Right kidney (tissue), 9 donors: ENCODE measurements at places on chromosomes 6 and 20.

DNA sequence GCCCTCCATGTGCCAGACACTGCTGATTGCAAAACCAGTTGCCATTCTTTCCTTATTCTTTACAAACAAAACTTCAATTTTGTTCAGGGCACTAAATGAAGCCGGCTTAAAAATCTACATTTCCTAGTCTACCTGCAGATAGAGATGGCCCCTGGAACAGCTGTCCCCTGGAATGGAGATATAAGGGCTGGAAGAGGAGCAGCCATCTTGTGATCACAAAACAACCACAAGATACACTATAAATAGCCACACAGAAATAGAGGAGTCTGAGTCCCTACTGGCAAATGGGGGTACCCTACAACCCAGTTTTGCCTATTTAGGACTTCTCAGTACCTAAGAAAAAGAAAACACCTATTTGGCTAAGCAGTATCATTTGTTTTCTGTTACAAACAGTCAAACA, 115.9 kb upstream of the BEND6 start:
- DNase-seq = no peak

DNA sequence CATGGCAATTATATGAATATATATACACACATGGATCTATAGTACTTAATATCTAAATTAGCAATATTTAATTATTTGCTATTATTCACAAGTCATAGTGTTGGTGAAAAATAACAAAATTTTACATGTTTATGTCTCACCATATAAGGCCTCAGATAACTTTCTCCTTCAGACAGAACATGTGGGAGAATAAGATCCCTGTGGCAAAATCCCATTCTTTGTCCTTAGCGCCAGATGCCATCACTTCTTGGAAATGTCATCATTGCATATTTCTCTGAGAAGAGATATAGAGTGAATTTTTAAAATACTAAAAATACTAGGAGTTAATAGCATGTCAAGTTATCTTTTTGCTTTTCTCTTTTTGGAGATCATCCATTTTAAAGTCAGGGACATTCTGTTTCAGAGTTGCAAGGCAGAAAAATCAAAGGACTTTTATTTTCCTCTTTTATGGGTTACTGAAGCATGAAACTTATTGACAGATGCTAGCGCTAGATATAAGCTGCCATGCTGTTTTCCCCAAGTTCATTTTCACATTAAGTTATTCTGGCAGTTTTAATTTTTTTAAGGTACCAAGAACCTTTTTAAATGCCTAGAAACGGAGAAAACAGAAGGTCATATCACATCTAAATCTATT, 30.4 kb upstream of the STXBP5 start:
- DNase-seq = no peak

- DNase-seq = peak; percentile 86
Observed at GRCh38 chr6:68634726-68635411, at the start of gene ADGRB3. ADGRB3 (plus strand) TSS chr6:68635282; CDS start chr6:68638676, 3,394 bp downstream.

DNA sequence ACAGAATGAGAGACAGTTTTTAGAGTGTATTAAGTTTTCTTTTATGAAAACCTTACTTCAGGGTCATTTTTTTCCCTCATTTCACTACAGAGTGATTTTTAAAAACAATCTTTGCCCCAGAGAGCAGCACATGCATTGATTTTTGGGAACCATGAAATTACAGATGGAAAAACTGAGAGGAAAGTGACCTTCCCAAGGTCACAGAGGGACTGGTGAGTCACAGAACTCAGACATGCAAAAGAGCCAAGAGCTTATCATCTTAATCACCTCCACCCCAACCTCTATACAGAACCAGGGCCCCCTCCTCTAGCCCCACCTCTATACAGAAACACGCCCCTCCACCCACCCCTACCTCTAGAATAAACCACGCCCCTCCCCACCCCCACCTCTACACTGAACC, 10.7 kb downstream of the PXMP4 start:
- DNase-seq = no peak

DNA sequence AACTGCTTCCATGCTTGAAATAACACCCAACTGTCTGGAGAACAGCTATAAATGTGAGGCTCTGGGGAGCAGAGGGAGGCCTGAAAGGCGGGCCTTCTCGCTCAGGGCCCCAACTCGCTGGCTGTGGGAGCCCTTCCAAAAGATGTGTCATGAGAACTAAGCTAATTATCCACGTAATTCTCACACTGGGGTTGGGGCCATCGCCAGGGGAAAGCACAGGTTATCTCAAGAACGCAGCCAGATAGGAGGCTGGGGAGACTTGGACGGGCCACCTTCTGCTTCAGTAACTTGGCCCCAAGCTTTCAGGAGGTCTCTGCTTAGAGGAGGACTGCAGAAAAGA, 1.6 kb downstream of the PXDC1 start:
- peak; percentile 54 for DNase-seq

GRCh38 chr20:57977141-57977540, 251.3 kb downstream of the ANKRD60 start:
- DNase-seq = no peak

GRCh38 chr20:46273717-46274116, 34.6 kb downstream of the CDH22 start:
- DNase-seq = no peak

DNA sequence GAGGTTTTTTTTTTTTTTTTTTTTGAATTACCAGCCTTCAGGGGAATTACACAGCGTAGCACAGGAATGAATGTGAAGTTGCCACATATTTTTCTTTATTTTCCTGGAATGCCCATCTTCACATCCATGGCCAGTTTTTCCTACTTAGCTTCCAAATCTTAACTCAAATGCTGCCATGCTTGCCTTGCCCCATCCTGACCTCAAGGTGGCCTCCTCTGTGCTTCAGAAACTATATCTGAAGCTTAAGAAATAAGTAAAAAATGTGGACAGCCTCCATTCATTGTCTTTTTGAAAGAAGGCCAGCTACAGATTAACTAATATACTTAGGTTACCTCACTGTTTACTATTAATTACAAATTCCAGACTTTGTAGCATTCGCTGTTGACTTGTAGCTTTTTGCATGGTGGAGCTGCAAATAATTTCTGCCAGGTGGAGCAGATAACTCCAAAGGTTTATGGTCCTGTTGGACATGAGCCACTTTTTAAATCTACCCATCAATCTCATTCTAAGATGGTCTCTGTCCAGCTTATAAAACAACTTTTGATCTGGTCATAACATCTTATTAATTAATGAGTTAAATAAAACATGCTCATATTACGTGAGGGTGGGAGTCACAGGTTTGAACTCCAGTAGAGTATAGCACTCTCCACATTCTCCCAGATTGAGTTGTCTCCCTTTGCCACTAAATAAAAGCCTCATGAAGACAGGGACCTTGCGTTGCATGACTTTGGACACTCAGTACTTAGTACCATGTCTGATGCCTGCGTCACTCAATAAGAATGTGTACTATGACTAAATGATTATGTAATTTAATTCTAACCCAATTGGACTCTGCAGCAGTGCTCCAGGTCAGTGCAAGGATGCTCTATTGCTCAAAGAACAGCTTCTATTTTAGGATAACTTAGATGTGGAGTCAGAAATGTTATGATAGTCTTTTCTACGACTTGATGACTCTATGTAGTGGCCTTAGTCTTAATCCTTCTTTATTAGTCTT, 678.6 kb upstream of the CITED2 start:
- no peak for DNase-seq

DNA sequence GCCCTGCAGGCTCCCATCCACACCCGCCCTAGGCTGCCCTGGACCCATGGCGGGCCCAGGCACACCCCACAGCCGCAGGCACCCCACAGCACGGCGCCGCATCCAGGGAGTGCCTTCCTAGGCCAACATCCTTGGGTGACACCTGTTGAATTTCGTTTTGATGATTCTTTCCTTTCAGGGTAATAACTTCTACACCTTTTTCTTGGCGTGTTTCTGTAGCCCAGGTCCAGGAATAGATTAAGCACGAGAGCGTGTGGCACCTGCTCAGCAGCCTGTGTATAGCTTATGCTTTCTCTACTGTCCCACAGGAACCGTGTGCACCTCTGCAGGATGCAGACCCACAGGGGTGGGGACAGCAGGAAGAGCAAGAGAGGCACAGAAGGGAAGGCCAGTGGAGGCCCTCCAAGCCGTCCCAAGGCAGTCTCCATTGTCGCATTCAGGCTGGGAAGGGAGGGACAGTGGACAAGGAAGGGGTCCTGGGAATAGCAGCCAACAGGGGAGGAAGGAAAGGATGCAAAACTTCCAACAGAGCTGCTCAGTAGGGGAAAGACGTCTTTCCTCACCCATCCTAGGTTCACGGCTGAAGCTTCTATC, 118.1 kb upstream of the AFDN start:
- no peak for DNase-seq

- DNase-seq = no peak
Observed at GRCh38 chr6:166019214-166019613, 148.4 kb downstream of the TBXT start.

DNA sequence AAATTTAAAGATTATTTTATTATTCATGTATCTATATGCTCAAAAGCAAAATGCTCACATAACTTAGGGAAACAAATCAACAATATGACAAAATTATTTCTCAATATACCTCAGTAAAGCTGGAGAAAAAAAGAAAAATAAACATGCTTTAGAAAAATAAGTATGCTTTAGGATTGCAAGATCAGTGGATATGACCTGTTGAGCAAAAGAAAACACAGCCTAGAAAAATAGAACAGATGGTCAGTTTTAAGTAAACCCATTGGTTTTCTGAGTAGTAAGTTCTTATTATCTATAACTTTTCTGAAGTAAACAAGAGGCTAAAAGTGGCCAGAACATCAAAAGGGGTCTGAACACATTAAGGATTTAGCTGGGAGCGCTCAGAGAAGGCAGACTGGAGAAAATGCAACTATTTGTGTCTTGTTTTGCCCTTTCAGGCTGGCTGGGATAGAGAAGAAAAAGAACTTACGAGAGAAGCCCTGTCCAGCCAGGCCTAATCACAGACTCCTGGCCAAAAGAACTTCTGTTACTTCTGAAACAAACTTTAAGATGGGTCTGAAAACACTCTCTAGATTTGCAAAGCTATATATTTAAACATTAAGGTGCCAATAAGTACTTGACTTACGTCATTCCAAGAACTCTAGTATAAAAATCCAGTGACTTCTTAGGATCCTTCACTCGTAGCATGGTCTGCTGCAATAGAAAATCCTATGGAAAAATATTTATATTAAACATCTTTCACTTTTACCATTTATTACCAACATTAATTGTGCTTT, 16.5 kb downstream of the GLO1 start:
- no peak for DNase-seq

- no peak for DNase-seq
Observed at GRCh38 chr6:16705081-16705993, 55.9 kb downstream of the ATXN1 start.

GRCh38 chr20:54433636-54434035, 41.8 kb upstream of the DOK5 start:
- no peak for DNase-seq

DNA sequence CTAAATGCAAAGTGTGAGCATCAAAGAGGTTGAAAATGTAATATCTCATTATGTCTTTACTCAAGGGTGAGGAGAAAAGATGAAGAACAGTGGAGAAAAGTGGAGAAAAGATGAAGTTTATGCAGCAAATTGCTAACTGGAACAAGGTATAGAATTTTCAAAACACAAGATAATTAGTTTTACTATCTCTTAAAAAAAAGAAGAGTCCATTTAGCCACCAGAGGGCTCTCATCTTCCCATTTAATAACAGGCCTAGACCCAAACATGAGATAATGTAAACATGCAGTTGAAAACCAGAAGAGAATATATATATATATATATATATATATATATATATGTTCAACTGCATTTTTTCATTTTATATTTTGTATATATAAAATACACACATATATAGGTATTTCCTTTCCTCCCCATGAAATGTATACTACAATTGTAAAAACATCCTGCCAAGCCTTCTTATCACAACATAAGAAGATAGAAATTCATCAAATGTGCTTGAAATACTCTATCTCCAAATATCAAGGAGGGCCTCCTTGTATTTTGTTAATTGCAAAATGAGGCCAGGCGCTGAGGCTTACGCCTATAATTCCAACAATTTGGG, 78.4 kb downstream of the ADTRP start:
- no peak for DNase-seq

GRCh38 chr20:51310216-51310615, 232.3 kb downstream of the NFATC2 start:
- no peak for DNase-seq

GRCh38 chr6:100664274-100665040, 199.7 kb upstream of the SIM1 start:
- DNase-seq = no peak

GRCh38 chr6:131966443-131966842, 15.3 kb upstream of the CCN2 start:
- no peak for DNase-seq

GRCh38 chr6:134634466-134634865, 315.4 kb downstream of the ALDH8A1 start:
- no peak for DNase-seq

DNA sequence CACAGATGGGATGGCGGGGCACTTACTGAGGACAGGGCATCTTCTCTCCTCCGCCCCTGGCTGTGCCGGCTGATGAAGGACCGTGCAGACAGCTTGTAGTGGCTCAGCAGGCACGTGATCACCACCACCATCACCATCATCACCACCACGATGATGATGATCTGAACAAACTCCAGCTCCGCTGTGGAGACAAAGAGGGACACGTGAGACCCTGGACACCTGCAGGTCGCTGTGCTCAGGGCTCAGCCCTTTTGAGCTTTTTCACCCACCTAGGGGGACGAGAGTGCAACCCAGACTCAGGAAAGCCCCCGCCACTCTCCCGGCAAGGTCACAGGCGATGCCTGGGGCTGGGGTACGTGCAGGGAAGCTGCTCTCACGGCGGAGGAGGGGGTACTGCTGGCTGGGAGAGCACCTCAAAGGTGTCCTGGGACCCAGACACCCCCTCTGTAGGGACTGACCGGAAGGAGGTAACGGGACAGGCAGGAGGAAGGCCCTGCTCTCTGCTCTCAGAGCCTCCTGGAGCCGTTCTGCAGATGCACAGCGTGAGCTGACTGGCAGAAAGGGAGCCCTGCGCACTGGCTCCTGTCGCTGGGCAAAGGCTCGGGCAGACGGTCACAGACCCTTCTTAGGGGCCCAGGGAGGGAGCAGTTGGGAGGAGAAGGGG, 39.4 kb upstream of the ZBP1 start:
- DNase-seq = no peak

GRCh38 chr6:122780114-122780513, 598 bp downstream of the FABP7 start:
- DNase-seq = no peak

DNA sequence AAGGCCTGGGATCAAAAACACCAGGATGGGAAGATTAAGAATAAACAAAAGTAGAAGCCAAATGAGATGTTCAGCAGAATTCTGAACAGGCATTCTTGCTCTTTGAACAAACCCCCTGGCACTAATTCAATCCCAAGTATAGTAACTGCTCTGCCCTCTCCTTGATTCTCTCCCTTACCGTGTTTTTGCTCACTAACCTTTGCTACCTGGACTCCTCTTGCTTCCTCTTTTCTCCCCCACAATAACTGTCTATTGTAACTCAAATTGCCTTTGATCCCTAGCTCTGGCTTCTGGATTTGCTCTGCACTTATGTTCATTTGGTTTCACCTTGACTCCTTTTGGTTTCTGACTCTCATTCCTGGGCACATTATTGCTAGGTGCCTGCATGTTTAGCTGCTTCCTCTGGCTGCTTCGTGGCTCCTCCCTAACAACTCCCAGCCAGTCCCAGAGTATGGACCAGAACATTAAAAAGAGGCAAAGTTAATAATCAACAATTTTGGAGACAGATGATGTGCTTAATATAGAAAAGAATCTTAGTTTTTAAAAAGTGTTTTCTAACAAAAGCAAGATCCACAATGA, 65.4 kb upstream of the PHIP start:
- DNase-seq = no peak

- DNase-seq = no peak
Observed at GRCh38 chr6:53567701-53568100, 22.8 kb upstream of the GCLC start.

GRCh38 chr20:31879143-31879987, 8.9 kb downstream of the TTLL9 start:
- peak; percentile 93 for DNase-seq
